Ureter (tissue), 1 donor: ENCODE measurements at places on chromosomes 11 and 22.

DNA sequence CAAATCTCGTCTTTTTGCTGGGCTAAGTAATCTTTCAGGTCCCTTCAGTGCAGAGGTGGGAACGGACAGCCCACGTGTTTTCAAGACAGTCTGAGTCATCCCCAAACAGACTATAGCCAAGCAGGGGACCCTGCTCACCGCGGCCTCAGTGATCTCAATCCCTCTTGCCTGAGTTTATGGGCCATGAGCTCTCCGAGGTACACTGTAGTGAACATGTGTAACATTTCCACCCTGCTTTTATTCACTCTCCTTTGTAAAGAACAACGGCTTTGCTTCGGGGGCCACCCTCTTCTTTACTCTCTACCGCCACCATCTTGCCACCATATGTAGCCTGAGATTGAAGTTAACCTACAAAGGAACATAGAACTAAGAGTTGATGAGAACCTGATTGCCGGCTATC, 11.5 kb upstream of the KCTD14 start:
- DNase-seq: no peak

DNA sequence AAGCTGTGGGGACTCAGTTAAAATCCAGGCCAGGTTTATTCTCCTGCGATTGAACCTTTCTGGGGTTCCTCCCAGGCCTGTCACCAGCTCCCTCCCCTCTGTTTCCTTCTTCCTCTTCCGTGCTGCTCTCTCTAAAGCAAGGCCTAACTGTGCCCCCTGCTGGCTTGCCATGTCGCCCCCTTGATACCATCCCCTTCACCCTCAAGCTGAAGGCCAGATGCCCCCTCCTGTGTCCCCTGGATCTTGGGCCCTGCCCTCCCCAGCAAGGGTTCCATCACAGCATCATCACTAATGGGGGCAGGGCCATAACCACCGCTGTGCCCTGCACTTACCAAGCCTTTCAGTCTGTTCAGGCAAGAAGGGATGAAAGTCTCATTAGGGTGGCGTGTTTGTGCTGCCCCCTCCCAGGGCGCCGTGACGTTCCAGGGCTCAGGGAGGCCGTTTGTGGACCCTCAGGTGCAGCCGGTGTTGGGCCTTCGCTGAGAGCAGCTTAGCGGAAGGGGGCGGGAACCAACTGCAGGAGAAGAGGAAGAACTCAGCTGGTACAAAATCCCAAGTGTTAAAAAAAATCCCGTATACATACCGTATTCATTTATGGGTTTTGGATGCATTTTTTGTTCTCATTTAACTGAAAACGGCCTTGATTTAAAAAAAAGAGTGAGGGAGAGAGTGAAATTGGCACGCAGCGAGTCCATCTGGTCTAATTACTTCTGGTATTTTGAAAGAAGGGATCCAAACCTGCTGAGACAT, 69.9 kb downstream of the MPPED1 start:
- DNase-seq: no peak

- DNase-seq: no peak
Measured at GRCh38 chr22:40004836-40005235, 10.1 kb downstream of the FAM83F start.

- DNase-seq: peak; percentile 71
Measured at GRCh38 chr11:121464352-121464946, 11.7 kb upstream of the SORL1-AS1 start.

- no peak for DNase-seq
Measured at GRCh38 chr11:15523543-15523942, 408.8 kb downstream of the INSC start.

GRCh38 chr11:44574610-44575287, 9.3 kb downstream of the CD82 start:
- peak; percentile 60 for DNase-seq
